Left ventricle myocardium superior (tissue), 1 donor: ENCODE measurements at places on chromosomes 6 and 20. TPM values are rescaled to one million over a fixed set of nuclear protein-coding genes. Genes with fewer than 3 reads are reported as not detected.

Gene DEFB132
- not detected for total RNA-seq

Gene KCNB1
- total RNA-seq = 1.9 TPM

DNA sequence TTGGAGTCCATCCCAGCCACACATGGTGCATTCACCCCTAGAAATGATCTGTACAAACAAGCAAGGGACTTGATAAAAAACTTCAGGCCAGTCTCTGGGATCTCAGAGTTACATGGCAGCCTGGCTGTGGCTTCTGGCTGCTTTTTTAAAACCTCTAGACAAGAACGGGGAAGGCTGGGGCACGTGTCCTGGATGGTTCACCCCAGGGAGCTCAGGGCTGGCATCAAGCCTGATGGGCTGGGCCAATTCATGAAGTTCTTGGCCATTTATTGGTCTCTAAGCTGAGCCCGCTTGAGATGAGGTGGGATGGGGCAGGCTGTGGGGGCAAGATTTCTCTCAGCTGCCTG lies 10.4 kb upstream of the ZFAND3 start:
- peak; percentile 65 for DNase-seq

DNA sequence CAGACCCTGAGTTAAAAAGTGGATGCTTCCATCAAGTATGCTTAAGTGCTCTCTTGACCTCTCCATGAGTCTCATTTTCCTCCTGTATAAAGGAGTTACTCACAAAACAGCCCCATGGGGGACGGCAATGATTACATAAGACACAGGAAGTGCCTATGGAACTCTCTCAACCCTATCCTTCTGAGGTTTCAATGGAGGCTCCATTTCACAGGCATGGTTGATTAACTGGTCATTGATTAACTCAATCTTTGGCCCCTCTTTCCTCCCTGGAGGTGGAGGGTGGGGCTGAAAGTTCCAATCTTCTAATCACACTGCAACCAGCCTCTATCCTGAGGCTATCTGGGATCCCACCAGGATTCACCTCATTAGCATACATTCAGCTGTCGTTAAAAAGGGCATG lies 29.3 kb downstream of the CST8 start:
- no peak for DNase-seq

GRCh38 chr6:170230520-170231292 lies 60.2 kb downstream of the DLL1 start:
- DNase-seq = peak; percentile 55

Gene FAM83B
- 3.3 TPM for total RNA-seq

DNA sequence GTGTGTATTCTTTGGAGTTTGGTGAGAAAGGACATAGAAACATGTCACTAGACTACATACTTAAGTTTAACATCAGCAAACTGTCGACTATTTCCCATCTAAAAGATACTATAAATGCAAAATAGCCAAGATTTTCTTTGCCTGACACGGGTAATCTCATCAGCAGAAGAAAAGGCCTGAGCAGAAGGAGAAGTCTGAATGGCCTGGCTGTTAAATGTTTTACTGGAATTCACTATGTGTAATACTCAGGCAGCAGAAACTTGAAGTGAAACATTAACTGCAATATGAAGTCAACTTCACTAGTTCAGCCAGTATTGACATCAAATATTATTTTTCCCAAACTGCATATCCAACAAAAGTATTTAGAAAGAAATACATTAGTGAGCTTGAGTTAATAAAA lies 6.4 kb upstream of the DSE start:
- DNase-seq = no peak

DNA sequence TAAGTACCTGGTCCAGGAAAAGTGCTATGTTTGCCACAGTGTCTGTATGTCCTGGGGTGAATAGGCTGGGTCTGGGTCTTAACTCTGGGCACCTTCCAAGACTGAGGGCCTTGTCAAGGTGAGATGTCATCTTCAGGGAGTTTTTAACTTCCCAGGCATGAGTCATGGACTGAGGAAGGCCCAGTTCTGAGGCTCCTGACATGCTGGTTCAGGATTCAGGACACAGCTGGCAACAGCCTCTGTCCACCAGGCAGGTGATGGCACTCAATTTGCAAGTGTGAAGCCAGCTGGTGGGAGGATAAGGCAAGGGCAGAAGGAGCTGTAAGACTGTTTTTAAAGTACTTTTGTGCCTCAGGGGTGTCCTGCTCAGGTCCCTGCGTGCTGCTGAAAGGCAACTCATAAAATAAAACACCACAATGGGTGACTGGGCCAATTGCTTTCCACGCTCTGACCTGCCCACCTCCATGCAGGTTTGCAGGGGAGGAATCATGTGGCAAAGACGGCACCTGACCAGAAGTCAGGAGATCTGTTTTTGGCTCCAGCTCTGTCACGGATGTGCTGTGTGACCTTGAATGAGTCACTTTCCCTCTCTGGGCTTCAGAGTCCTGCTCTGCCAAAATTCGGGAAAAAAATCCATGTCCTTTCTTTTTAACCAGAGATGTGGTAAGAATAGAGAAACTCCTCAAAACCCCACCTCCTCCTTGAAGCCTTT lies 4.9 kb upstream of the PACSIN1 start:
- DNase-seq = no peak

Gene WFDC12
- total RNA-seq = not detected

DNA sequence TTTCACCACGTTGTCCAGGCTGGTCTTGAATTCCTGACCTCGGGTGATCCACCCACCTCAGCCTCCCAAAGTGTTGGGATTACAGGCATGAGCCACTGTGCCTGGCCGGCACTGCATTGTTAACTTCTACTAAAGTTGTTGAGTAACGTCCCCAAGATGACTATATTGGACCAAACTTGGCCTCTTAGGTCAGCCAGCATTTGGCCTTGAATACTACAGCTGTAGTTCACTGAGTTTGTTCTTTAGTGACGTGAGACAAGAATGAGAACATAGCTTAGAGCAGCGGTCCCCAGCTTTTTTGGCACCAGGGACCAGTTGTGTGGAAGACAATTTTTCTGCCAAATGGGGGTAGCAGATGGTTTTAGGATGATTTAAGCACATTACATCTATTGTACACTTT lies 237.1 kb downstream of the TBC1D7 start:
- no peak for DNase-seq

Gene TREML1
- not detected for total RNA-seq

Gene NKAIN4
- not detected for total RNA-seq

DNA sequence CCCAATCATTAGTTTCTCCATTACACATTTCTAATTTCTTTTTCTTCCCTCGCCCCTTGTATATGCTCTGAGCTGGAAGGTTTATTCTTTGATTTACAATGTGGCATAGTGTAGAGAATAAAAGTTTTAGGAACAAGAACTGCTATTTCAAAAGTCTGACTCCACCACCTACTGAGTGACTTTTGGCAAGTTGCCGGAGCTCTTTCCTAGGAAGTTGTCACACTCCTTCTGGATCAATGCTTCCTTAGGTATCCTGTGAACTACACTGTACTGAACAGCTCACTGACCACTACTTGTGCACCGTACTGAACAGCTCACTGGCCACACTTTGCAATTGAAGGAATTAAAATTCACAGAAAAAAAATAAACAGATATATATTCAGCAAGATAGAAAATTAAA lies 458.2 kb downstream of the FRK start:
- DNase-seq = no peak

GRCh38 chr6:21164768-21165326 lies 428.7 kb upstream of the SOX4 start:
- DNase-seq = no peak
